ENCODE measurements at places on chromosomes 3 and 15.

DNA sequence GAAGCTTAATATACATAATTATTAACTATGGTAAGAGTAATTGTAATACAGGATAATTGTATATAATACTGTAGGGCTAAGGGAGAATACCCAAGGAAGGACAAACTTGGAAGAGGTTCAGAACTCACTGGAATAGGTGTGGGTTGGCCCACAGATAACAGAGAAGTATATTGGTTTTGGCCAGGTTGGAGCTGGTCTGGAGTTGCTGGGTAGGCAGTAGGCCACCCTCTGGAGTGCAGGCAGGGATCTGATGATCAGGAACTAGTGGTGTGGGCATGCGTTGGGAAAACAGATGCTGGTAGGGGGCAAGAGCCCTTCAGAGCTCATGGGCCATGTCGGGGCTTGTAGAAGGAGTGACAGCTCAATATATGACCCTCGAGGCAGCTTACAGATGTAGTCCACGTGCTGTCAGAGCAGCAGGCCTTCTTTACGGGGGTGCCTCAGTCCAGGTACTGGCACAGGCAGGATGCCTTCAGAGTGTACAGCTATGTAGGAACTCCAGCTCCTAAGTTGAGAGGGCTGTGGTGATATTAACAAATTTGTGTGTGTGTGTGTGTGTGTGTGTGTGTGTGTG, 12.4 kb downstream of the IREB2 start:
- no peak for DNase-seq

GRCh38 chr15:67146875-67147381, 81.5 kb downstream of the SMAD3 start:
- peak; percentile 26 for DNase-seq

DNA sequence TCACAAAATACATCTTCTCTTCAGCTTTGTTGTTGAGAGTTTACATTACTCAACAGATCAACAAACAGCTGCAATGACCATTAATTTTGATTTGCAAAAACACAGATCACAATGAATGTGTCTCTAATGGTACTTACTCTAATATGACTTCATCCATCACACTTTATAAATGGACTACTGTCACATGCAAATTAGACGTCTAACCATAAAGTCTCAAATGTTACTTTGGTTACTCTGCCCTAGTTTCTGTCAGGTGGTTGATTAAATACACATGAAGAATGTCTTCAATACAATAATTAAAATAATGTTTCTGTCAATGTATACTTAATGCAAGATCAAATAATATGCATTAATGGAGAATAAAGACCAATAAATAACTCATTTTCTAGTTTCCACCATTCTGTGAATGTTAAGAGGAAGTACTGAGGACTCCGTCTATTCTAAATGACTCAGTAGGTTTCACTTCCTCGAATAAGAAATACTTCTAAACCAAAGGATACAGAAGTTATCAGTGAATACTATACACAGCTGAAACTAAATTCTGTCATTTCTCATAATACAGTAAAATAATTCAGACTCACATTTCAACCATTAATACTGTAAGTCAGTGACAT, 145.8 kb downstream of the CBLB start:
- no peak for DNase-seq

DNA sequence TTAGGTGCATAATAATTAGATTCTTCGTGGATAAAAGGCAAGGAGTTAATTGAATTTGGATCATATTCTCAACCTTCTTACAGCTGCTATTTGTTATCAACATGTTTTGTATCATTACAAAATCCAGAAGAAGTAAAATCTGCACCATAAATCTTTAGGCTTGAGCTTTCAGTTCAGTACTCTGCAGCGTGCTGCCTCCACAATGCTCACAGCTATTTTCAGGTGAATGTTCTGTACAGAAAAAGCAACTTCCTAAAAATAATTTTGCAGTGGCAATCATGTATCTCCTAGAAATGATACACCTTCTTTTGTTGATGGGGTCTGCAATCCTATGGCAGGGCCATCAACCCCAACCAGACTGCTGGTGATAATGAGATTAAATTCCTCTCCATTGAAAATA, 220.9 kb upstream of the CTNNB1 start:
- DNase-seq = no peak

GRCh38 chr15:76380249-76380648, 43.7 kb downstream of the ISL2 start:
- DNase-seq = no peak

DNA sequence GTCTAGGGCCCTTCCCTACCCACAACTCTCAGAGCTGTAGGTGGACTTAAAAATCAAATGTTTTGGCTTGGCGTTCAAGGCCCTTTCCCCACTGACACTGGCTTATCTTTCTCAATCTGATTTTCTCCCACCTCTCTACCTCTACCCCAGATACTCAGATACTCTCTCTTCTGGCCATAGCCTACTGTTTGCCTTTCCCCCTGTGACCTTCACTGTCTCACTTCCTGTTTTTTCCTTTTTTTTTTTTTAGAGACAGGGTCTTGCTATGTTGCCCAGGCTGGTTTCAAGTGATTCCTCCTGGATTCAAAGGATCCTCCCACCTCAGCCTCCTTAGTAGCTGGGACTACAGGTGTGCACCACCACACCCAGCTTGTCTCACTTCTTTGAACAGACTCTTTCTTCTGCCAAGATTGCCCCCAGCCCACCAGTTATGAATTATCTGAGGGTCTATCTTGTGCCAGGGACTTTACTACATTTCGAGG, 4.6 kb downstream of the CHRNB4 start:
- no peak for DNase-seq

DNA sequence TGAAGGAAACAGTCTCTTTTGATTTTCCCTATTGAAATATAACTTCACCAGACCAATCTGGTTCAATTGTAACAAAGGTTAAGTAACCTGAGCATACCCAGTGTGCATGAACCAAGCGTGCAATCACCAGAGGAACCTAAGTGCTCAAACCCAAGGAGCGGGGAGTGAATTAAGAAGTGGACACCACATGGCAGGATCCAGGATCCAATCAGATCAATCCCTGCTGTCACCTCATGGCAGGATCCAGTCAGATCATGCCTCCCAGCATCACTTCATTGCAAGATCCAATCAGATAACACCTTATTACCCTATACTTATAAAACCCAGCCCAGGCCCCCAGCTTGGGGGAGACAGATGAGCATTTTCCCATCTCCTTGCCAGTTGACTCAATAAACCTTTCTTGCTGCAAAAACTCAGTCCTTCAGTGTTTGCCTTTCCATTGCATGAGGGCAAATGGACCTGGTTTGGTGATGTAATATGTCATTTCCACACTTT, 38.9 kb upstream of the RNU6-1 start:
- no peak for DNase-seq

DNA sequence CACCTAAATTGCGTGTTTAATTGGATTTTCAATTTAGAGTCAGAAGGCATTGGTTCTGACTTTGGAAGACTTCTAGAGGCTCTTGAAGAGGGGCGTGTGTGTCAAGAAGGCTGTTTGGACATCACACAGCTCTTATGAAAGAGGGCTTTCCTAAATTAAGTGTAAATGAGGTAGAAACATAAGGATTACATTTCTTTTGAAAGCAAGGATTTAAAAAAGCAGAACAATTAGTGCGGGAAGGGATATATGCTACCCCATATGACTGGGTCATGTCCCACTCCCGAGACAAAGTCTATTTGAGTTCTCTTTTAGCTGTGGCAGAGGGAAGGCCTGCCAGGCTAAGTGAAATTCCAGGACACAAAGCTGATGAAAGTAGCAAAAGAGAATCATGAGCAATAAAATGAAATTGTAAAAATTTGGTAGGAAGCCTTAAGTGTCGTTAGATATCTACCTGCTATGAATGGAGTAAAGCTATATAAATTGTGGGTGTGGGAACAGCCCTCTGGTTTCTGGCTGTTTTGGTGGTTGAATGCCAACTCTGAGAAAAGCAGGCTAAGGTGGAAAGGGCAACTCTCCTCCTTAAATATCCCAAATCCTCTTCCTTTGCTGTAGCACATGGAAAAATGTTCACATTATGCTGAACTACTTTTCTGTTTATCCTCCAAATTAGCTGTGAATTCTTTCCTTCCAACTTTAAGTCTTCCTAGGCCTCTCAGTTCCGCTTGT, 100.6 kb upstream of the TSC22D2 start:
- no peak for DNase-seq

DNA sequence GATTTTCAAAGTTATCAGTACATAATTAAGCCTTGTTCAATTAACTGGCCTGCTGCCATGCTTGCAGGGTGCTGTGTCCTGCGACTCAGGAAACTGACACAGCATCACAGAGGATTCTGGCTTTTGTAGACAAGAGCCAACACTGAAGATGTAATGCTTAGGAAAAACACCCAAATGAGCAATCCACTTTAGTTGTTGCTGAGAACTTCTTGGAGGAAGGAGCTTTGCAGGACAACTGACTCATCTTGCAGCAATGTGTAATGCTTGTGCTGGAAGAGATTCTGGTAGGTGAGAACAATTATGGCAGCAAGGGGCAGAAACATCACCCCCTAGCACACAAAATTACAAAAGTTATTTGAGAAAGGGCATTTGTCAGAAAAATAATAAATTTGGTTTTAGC, 67.6 kb downstream of the NLGN1 start:
- DNase-seq = no peak

- no peak for DNase-seq
Measured at GRCh38 chr3:195548006-195548405, 4.9 kb upstream of the PPP1R2 start.

DNA sequence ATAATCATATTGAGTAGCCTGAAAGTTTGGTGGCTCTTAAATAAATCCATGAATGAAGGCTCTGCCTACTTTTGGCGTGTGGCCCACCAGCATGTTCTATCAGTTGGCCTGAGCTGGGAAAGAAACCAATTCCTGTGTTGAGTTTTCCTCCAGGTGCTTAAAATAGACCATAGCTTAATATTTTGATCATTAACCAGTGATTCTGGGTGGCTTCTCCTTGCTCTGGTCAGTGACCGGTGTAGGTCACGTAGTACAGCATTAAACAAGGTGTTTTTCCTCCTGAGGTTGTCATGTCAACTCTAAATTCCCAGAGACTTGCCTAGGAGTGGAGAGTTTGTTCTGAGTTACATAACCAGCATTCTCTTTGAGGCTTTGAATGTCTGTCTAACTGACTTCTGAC, 1.3 kb downstream of the HHLA2 start:
- no peak for DNase-seq

DNA sequence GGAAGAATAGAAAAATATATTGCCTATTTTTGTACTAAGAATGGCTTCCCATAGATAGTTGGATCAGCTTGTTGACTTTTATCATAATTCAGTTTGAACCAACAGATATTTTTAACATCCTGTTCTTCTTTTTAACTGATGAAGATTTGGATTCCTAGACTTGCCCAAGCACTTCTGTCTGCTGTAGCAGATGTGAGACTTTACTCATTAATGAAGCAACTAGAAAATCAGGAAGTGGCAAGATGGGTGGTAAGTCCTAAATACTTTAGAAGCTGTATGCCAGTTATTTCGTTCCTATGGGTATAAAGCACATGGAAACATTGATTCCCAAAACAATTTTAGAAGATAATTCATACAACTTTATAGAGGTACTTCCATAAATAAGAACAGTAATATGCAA, 8.4 kb downstream of the PIGB start:
- no peak for DNase-seq

- no peak for DNase-seq
Measured at GRCh38 chr3:149971403-149972075, 844 bp upstream of the PFN2 start.

DNA sequence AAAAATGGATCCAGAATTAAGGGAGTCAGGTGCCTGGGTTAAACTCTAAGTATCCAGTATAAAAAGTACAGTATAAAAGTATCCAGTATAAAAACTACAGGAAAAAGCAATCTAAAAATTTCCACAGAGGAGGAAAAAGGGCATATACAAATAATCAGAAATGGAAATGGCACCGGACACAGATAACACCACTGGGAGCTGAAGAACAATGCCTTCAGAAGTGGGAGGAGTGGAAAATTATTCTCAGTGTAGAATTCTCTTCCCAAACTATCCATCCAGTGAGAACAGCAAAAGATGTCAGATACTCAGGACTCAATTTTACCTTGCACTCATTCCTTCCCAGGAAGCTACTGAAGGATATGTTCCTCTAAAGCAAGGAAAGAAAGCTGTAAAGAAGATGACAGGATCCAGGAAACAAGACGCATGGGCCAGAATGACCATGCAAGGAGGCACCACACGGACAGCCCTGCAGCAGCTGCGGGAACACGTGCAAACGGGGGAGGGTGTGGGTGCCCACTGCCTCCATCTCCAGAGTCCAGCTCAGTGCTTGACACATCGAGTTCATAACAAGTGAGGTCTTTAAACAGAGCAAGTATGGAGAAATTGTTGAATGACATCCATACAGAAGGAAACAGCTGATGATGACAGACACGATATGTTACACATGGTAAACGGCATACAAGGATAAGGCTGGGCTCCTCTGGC, 68.5 kb downstream of the CHSY1 start:
- DNase-seq = no peak

DNA sequence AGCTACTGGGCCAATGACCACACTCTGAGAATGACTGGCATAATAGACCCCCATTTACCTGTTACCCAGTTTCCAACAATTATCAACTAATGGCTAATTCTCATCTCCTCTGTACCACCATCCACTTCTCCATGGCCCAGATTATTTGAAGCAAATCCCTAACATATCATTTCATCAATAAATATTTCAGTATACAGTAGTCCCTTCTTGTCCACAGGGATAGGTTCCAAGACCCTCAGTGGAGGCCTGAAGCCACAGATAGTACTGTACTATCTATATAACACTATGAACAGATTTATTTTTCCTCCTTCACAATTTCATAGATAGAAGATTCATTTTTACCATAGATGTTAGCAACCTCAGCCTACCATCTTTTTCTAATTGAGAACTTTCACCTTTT, 68.3 kb downstream of the IFT80 start:
- no peak for DNase-seq

DNA sequence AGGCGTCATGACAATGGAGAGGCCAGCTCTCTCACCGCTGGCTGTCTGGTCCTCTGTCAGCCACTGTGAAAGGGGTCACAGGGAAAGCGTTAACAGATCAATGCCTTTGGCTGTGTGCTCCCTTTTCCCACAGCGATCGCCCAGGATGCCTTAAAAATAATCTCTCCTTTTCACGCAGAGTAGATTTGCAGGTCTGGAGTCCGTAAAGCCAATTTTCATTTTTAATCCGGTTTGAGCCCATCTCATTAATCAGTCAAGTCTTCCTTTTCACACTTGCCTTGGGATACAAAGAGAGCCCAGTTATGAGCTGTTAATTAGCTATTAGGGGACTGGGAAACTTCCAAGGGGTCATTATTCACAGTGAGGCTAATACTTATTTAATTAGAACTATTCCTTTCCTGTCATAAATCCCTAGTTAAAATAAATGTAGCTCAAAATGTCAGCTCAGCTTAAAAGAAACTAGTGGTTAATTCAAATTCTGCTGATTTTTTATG, 104.3 kb upstream of the RASGRP1 start:
- DNase-seq = no peak

DNA sequence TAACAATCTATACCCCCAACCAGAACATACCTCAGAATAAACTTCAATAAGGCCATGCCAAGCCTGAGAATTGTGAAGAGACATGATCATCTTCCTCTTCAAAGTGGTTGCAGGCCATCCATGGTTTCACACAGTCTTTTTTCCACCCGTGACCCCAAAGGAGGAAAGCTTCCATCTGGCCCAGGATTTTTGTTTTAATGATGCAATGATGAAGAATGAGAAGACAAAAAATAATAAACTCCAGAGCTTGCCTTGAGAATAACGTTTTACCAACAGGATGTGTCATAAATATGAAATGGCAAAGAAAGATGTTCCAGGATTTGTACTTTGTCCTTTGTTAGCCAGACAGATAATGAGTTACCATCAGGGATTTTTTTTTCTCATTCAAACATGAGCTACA, 201.9 kb downstream of the WNT5A start:
- no peak for DNase-seq

GRCh38 chr3:10408680-10409079, 87.8 kb upstream of the SEC13 start:
- no peak for DNase-seq

Data from CD8-positive, alpha-beta T cell (primary cell).